Fibroblast of the aortic adventitia (primary cell): ENCODE measurements at places on chromosomes 11 and 22. TPM values are rescaled to one million over a fixed set of nuclear protein-coding genes. Genes with fewer than 3 reads are reported as not detected.
A peak's percentile ranks its signal among the peaks of the same experiment; 100 is the strongest.

DNA sequence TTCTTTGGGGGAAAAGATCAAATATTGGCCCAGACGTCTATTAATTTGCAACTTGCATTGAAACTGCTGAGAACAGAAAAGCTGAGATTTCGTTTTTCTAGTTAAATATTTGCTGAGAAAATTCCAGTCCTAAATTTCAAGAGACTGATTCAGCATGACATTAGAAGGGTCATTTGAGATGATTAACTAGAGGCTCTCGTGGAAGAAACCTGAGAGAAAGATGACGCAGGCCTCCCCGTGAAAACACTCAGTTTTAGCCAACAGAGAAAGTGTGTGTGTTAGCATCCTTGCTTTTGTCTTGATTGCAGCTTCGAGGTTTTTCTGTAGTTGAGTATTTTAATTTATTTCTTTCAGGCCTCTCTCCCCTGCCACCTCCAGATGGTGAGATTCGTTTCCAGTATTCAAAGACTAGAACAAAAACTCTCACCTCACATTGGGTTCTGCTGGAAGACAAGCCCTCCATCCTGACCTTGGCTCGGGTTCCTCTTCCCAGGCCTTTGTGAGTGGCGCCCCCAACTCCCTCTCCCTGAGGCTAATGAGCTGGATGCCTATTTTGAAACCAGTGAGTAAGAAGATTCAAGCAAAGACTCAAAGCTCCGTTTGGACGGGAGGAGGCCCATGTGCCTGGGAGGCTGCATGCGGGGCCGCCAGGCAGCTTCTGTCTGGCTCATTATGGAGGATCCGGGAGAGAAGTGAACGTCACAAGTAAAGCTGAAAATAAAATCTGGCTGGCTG lies 52.4 kb downstream of the CELSR1 start:
- peak; percentile 42 for DNase-seq

DNA sequence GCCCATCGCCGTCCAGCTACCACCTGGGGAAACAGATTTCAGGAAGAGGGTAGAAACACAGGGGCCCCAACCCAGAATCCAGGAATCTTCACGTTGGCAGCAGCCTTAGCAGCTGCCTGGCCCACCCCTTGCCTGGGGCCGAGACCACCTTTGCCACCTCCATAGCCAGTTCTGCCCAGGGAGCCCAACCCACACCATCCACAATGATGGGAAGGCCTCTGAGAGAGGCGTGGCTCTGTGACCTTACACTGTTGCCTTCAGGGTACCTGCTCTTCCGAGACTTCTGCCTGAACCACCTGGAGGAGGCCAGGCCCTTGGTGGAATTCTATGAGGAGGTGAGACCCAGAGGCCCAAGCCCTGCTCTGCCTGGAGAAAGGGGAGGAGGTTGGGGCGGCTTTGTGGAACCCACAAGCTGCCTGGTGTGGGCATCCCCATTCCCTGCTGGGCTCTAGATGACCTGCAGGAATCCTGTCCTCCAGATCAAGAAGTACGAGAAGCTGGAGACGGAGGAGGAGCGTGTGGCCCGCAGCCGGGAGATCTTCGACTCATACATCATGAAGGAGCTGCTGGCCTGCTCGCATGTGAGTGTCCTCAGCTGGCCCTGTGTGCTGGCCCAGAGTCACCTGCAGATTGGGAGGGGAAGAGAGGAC lies 10.0 kb upstream of the ANKRD13D start:
- no peak for DNase-seq

- DNase-seq, result no peak
Measured at GRCh38 chr22:46612904-46613605, 7.1 kb upstream of the GRAMD4 start.

DNA sequence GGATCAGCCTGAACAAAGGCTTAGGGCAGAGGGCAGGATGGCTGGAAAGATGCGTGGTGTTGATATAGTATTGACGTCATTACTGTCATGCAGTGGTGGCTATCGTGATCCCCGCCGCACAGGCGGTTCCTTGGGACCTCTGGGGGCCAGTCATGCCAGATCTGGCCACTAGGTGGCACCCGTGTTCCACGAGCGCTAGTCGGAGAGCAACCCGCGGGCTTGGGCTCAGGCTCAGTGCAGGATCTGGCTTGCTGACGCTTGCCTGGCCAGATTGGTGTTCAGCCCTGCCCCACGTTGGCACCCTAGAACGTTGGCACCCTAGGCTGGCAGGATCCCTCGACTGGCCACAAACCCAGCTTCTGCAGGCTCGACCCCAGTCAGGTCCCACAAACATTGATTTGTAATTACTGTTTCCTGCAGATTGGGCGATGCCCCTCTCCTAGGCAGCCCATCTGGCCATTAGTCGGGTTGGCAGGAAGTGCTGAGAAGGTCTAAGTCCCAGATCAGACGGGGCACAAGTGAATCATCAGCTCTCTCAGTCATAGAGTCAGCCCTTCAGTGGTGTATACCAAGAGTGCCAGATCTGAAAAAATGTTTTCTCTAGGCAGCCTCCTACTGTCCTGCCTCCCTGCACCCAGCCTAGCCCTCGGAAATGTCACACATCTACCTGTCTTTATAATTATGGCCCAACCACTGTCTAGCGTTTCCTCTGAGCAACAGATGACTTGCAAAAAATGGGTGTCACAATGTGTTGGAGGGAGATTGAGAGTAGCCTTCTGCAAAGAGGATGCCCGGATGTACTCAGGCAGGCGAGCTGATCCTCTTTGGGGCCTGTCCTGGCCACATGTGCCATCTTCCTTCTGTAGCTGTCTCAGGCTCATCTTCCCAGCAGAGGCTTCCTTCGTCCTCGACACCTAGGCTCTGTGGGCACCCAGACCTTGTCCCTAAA lies 315.3 kb downstream of the TMEM135 start:
- peak; percentile 76 for DNase-seq

- no peak for DNase-seq
Measured at GRCh38 chr11:2160736-2161259, at the start of gene INS. TSS of gene INS (minus strand) at chr11:2161209. CDS start at chr11:2160971, 238 bp downstream.

DNA sequence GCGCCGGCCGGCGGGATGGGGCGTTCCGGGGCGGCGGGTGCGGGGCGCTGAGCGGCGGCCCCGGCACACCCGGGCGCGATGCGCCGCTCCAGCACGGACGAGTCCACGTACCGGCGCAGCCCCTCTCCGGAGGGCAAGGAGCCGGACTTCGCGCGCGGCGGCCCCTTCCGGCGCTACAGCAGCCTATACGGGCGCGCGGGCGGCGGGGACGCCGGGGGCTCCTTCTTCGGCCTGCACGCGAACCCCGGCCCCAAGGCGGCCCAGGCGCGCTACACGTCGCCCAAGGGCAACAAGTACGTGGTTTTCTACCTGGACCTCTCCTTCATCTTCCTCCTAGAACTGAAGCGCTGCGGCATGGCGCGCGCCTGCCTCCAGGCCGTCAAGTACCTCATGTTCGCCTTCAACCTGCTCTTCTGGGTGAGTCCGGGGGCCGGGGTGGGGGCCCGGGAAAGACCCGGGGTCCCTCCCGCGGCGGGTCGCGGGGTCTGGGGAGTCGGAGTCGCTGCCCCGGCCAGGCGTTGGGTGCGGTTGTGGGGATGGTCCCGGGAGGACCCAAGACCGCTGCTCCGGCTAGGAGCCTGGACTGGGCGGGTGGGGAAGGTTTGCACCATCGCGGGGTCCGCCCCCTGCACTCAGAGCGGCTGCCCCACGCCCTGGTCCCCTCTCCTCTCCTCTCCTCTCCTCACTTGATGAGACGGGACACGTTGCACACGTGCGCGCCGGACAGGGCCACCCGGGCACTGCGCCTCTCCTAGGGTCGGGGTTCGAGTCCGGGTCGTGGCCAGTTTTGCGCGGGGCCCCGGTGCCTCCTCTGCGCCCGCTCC lies 7.5 kb downstream of the TSPAN4 start:
- no peak for DNase-seq

- no peak for DNase-seq
Measured at GRCh38 chr22:42799461-42800405, 57.3 kb downstream of the ARFGAP3 start.

DNA sequence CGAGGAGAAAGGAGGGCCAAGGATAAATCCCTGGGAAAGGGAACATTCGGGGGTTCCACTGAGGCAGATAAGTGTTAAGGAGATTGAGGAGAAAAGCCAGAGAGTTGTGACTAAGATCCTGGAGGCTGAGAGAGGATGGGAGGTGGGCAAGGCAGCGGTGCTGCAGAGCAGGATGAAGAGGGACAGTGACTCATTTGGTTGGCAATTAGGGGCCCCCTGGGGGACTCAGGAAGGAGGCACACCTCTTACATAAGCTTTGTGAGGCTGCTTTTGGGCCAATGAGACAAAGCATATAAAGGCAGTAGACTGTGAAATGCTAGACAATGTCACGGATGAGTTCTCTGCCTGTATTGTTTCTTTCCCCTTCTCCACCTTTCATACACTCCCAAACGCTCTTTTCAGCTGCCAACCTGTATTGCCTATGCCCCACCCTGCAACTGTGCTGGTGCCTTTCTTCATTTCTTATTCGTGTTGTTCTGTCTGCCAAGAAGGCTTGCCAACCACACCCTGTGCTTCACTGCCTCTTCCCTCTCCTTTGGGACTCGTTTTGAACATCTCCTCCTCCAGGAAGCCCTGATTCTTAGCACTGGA lies 246.8 kb upstream of the KIRREL3 start:
- no peak for DNase-seq

DNA sequence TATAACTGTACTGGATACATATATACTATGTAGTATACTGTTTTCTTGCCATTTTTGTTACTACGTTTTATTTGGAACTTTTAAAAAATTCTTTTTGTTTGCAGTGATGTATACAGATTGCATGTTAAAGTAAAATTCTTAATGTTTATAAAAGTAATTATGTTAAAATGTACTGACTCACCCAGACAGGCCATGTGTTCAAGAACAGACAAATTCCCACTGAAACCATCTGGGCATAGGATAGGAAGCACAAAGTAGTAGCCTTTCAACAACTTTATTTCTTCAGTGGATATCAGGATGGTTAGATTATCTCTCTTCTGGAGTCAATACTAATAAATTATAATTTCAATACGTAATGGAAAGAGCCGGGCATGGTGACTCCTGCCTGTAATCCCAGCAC lies 19.8 kb downstream of the PRMT3 start:
- no peak for DNase-seq

DNA sequence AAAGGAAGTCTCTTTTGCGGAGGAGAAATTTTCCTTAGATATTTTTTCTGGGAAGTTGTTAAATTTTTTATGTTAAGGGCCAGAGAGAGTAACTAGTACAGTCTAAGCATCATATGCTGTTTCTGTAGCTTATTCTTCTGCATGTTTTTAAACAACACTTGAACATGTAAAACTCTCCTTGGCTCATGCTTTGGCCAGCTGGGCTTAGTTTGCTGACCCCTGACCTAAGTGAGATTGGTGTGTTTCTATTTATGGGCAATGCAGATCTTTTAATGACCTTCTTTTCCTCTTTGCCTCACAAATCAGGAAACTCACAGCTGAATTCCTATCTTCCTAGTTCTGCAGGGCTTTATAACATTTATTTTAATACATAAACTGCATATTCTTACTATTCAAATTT lies 942.5 kb downstream of the OPCML start:
- DNase-seq, result no peak

- no peak for DNase-seq
Measured at GRCh38 chr22:45006964-45007390, 2.8 kb downstream of the PHF21B start.

DNA sequence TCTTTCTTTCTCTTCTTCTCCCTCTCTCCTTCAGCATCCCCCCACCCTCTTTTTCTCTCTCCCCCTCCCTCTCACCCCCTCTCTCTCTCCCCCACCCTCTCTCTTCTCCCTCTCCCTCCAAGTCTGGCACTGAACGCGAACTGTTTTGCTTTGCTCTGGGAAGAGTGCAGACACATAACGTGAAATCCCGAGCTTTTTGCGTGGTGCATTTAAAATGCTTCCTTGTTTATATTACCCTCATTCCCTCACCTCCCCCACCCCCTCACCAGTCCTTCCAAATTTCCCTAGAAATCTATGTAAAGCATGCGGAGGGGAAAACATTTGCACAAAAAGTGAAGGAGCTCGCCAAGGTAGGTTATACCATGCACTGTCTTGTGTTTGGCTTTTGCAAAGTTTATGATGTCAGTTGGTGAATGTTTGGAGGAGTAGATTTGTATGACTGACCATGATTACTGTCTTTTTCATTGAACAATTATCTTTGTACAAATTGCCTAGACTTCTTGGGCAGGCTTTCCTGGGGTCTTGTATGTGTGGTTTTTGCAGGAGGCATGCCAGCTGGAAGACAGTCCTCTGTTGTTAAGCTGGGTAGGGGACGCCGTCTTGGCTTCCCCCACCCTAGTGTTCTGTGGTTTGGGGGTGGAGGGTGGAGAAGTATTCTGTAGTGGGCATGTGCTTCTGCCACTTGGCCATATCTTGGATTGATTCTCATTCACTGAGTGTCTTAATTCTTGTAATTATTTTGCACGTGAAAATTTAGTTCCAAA lies 123.7 kb upstream of the HSD17B12 start:
- DNase-seq, result no peak

DNA sequence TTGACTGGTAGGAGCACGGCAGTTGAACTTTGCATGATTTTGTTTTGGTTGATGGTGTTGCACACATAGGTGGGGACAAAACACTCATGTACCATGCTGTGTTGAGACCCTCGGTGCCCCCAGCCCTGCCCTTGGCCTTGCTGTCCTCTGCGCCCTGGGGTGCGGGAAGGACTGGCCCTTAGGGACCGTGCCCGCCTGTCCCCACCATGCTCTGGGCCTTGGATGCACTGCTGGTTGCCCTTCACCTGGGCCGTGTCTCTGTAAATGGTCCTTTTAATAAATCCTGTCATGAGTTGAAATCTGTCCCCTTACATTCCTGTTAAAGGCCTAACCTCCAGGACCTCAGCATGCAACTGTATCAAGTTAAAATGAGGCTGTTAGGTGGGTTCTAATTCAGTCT lies 102.3 kb upstream of the ANO1 start:
- no peak for DNase-seq

GRCh38 chr22:36369922-36370791 lies 17.6 kb downstream of the MYH9 start:
- peak; percentile 62 for DNase-seq

DNA sequence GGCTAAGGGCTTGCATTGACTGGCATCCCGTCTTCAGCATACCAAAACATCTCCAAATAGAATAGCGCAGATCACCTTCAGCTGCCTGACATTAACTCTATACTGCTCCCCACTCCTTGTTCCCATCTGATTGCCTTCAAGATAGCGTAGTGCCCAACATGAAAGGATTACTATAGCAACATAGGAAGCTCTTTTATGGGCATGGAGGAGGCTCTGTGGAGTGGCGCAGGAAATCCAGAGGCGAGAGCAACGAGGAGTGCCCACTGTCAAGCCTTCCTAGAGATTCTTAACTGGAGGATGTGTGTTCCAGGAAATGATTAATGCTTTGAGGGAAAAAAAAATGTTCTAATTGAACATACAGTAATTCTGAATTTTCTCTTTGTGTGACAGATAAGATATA lies 213.3 kb downstream of the CADM1 start:
- DNase-seq, result no peak

- no peak for DNase-seq
Measured at GRCh38 chr22:47012589-47013370, 250.3 kb downstream of the TBC1D22A start.

GRCh38 chr11:57356268-57356667 lies 18.1 kb downstream of the P2RX3 start:
- no peak for DNase-seq

GRCh38 chr11:92329137-92329536 lies 104.5 kb downstream of the FAT3 start:
- no peak for DNase-seq

The PANX2 gene
- 0.90 TPM in 2 replicates for total RNA-seq

The CADM1 gene
- 0.16 and 0.45 TPM in 2 replicates for total RNA-seq

The SLC22A8 gene
- total RNA-seq, result not detected in 2 replicates

The PRDM11 gene
- total RNA-seq, result 3.4 and 5.3 TPM in 2 replicates

The OR10A2 gene
- not detected in 2 replicates for total RNA-seq

The ASCL2 gene
- total RNA-seq, result not detected in 2 replicates

The VWCE gene
- 7.4 and 13.9 TPM in 2 replicates for total RNA-seq

The NECTIN1 gene
- total RNA-seq, result 3.4 and 7.8 TPM in 2 replicates

The RNF26 gene
- total RNA-seq, result 4.7 and 7.1 TPM in 2 replicates

The PIH1D2 gene
- total RNA-seq, result 5.1 and 5.5 TPM in 2 replicates

The MS4A6E gene
- not detected in 2 replicates for total RNA-seq
